ENCODE measurements at places on chromosomes 1 and 21.
A peak's percentile ranks its signal among the peaks of the same experiment; 100 is the strongest.

- no peak for DNase-seq
Observed at GRCh38 chr1:40783001-40783905, at the start of gene KCNQ4. KCNQ4 (plus strand) TSS chr1:40783787; CDS start chr1:40784094, 307 bp downstream.

GRCh38 chr21:26072666-26073615 lies 97.6 kb downstream of the APP start:
- DNase-seq, result no peak

GRCh38 chr1:71157715-71158114 lies 76.9 kb upstream of the ZRANB2 start:
- no peak for DNase-seq

- DNase-seq, result peak; percentile 10
Observed at GRCh38 chr1:27296773-27297291, 25.1 kb upstream of the TMEM222 start.

DNA sequence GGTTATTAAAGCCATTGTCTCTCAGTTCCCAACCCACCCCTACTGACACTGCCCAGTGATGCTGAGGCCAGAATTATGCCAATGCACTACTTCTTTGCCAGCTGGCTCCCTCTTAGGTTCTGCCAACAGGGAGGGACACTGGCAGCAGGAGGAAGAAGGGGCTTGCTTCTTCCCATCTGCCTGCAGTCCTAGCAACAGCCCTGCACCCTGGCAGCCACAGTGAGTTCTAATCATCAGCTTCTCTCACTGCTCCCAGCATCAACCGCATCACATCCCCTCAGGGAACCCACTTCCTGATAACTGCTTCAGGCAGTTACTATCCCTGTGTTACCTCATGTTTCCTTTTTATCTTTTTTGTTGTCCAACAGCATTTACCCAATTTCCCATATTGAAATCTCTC lies 86.2 kb downstream of the UBR4 start:
- peak; percentile 8 for DNase-seq

- no peak for DNase-seq
Observed at GRCh38 chr21:42514883-42515228, 1.2 kb downstream of the SLC37A1 start.

DNA sequence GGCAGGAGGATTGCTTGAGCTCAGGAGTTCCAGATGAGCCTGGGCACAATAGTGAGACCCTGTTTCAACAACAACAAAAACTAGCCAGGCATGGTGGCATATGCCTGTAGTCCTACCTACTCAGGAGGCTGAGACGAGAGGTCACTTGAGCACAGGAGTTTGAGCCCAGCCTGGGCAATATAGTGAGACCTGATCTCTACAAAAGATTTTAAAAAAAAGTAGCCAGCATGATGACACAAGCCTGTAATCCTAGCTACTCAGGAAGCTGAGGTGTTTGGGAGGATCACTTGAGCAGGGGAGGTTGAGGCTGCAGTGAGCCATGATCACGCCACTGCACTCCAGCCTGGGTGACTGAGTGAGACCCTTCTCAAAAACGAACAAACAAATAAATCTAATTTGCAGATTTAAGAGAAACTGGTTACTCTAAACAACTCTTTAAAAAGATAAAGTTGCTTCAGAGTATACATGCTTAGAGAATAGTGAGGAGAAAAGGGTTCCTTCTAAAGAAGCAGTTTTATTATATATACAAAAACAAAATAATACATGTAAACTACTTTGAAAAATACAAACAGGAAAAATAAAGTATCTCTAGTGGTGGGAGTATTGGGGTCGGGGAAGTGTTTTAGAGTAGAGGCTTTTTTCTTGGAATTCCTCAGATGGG lies 88.4 kb downstream of the ADCY10 start:
- no peak for DNase-seq

DNA sequence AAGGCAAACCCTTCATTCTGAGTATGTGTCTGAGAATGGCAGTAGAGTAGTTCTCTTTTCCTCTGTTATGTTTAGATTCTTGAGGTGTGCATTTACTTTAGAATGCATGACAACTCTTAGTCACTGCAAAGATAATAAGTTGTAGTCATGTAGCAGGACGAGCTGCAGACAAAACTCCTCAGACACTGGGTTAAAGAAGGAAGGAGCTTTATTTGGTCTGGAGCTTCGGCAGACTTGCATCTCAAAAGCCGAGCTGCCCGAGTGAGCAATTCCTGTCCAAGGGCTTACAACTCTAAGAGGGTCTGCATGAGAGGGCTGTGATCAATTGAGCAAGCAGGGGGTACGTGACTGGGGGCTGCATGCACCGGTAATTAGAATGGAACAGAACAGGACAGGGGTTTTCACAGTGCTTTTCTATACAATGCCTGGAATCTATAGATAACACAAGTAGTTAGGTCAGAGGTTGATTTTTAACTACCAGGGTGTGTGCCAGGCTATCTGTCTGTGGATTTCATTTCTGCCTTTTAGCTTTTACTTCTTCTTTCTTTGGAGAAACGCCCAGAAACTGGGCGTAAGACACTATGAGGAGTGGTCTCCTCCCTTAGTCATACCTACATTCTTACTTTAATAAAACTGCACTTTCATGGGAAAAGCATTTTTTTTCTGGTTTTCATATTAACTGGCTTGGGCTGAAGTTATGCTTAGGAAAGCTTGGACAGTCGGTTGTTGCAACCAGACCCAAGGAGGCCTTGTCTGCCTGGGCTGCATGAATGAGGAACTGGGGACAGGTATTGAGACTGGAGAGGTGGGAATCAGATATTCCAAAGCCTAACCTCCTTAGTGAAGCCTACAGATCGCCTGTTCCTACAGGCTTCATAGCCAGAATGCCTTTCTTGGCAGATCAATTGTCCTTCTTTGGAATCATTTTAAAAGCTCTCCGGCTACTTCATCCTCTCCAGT lies 115.1 kb downstream of the RHOU start:
- DNase-seq, result no peak

GRCh38 chr1:100928128-100928527 lies 32.2 kb downstream of the SLC30A7 start:
- DNase-seq, result no peak

DNA sequence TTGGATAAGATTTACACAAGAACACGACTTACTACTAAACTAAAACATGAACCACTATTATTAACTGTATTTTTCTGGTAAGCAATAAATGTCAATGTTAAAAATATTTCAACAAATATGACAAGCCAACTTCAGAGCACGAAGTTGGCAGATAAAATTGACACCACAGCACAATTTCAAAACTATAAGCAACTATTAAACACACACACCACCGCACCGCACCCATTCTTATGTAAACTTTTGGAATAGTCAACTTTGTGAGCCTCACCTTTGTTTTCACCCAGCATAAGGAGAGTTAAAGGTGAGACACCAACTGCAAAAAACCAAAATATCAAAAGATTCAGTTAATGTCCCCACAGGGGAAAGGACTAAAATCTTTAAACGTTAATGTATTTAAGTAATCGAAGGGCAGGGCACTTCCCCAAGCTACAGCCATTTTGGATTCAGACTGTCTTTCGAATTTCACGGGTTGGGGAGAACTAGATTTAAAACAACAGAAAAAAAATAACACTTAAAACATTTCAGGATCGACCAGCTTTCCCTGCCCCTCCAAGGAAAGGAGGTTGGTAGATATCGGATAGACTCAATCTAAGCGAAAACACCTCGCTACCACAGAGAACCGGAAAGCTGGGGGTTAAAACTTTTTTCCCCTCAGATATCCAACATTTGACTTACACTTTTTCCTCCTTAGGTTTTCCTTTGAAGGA lies 872 bp downstream of the GPBP1L1 start:
- no peak for DNase-seq

DNA sequence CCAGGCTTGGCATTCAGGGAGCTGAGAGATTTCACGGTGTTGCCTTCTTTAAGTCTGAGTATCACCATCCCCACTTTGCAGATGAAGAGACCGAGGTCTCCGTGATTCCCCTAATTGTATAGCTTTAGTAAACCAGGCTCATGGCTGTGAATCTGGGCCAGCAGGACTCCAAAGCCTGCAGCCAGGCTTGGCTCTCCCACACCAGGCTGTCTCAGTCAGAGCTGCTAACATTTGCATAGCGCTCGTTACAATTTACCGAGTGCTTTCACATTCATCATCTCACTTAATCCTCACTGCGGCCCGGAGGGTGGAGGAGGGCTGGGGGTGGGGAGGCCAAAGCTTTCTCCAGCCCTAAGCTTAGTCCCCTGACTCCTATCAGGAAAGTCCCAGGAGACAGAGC lies 11.7 kb downstream of the C1orf94 start:
- no peak for DNase-seq

DNA sequence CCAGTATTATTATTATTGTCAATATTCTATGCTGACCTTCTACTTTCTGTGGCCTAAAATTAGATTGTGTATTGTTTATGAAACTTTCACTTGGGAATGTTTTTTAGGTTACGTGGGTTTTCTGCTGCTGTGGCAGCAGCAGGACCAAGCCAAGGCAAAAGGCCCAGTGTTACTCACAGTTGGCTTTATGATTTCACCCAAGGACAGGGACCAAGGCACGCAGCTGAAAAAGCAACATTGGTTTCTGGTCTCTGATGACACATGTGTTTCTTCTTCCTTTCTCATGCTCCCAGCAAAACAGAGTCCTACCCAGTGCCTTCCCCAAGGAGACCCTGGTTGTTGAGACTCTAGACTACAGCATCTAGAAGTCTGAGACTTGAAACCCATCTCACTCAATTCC lies 413.7 kb downstream of the SETD4 start:
- no peak for DNase-seq

DNA sequence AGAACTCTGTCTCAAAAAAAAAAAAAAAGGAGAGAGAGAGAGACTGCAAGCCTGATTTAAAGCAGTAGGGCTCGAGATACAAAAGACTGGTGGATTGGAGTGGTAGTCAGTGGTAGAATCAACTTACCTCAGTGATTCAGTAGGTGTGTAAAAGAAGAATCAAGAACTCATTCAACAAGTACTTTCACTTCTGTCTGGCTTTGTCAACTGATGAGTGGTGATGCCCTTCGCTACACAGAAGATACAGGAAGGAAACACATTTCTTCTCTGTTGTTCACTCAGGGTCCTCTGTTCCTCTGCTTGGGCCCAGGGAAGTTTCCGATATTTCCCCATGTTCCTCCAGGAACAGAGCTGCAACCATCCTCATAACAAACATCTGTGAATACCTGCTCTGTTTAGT lies 68.6 kb upstream of the COG2 start:
- DNase-seq, result no peak

GRCh38 chr1:94798054-94798453 lies 22.1 kb upstream of the SLC44A3 start:
- DNase-seq, result no peak

- DNase-seq, result no peak
Observed at GRCh38 chr21:26007951-26008498, 162.5 kb downstream of the APP start.

- no peak for DNase-seq
Observed at GRCh38 chr1:36419569-36419968, 21.9 kb upstream of the LSM10 start.

- DNase-seq, result no peak
Observed at GRCh38 chr1:21301794-21302440, 11.7 kb upstream of the ECE1 start.

DNA sequence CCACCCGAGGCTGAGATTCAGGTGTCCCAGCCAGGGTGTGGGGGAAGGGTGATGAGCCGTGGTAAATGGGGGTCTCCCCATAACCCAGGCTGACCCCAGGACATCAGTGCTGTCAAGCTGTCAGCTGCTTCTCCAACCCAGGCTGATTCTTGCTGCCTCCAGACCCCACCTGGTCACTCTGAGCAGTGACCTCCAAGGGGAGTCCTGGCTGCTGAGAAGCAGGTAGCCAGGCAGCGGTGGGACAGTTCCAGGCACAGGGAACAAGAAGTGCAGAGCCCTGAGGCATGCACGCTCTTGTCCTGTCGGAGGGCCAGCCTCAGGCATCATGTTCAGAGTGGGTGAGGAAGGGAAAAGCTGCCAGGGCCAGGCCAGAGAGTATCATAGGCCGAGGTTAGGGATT lies 1.1 kb downstream of the ESPN start:
- DNase-seq, result no peak

DNA sequence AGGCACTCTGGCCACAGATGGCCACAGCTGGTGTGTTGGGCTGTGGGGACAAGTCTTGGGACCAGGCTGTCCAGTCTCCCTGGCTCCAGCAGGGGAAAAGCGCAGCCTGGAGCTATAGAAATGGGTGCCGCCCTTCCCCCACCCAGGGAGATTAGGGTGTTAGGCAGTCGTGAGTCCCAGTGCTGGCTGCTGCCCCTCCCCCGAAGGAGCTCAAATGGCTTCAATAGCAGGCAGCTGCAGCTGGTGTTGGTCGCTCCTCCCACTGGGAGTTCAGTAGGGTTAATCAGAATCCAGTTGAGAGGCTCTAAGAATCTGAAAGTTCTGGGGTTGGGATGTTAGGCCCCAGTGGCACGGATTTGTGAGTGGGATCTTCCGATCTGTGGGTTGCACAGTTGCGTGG lies 595.6 kb upstream of the PKN2 start:
- DNase-seq, result no peak

- no peak for DNase-seq
Observed at GRCh38 chr21:31354604-31355443, 10.8 kb upstream of the TIAM1 start.

DNA sequence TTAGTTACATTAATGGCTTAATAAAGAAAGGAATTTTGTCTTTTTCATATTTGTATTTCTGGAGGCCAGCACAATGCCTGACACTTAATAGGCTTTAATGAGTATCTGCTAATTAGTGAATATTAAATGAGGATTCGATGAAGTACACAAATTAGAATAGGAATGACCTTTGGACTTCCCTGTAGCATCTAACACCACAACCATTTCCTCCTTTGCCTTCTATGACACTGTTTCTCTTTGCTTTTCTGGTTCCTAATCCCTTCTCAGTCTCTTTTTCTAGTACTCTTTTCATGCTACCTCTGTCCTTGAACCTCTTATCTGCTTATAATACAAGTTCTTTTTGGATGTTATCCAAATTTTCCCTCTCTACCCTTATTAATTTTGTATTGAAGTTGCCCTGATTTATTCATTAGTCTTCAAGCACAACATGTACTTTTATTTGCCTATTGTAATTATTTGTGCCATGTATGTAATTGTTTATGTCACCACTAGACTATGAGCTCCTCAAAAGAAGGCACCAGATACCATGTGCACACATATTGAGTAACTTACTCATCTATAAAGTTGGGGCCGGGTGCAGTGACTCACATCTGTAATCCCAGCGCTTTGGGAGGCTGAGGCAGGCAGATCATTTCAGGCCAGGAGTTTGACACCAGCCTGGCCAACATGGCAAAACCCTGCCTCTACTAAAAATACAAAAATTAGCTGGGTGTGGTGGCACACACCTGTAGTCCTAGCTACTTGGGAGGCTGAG lies 23.8 kb downstream of the RPS27 start:
- DNase-seq, result no peak
